ENCODE measurements at places on chromosomes 6 and 20.

- no peak for DNase-seq
Measured at GRCh38 chr20:54208548-54209176, 775 bp downstream of the PFDN4 start.

GRCh38 chr20:6920991-6921613 lies 153.6 kb downstream of the BMP2 start:
- no peak for DNase-seq

GRCh38 chr6:146931214-146931613 lies 273.0 kb upstream of the STXBP5 start:
- no peak for DNase-seq

GRCh38 chr6:31771992-31772358 lies 5.2 kb downstream of the VWA7 start:
- DNase-seq: no peak

GRCh38 chr20:31972471-31973021 lies 4.6 kb downstream of the XKR7 start:
- DNase-seq: no peak

DNA sequence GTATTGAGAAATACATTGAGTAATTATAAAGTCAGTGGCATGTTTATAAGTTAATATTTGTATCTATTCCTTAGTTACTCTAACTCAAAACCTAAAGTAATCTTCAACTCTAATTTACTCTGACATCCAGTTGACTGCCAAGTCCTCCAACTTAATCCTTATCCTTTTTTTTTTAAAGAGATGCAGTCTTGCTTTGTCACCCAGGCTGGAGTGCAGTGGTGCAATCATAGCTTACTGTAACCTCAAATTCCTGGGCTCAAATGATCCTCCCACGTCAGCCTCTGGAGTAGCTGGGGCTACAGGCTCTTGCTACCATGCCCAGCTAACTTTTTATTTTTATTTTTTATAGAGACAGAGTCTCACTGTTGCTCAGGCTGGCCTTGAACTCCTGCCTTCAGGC lies 24.4 kb downstream of the PTPN1 start:
- DNase-seq: no peak

GRCh38 chr20:56945901-56946300 lies 316.8 kb downstream of the TFAP2C start:
- no peak for DNase-seq

DNA sequence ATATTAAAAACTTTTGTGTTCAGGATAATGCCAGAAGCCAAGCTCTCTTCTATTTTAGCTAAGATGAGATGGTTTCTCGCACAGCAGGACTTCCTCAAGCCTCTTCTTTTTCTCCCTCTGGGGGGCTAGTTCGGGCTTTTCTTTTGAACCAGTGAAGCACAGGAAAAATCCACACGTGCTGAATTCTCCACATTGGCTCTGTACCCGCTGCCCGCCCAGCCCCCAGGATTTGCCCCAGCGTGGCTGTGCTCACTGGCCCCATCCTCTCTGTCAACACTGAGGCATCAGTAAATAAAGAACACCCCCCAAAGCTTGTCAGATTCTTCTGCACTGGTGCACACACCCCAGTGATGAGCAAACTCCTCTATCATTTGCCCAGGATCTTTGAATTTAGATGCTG lies 232.8 kb downstream of the ZNF217 start:
- no peak for DNase-seq

DNA sequence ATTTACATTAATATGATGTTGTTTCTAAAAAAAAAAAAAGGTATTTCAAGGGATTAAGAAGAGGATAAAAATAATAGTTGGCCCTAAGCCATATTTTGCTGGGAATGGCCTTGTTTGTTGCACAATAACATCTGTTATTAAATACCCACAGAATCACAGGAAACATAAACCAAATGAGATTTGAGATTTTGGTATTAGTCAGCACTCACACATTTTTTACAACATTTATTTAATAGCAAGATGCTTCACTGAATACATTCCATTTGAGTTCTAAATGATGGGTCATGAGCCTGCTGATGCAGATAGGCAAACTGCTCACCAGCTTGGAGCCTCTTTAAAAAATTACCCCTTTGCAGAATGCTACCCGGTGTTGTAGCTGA lies 92.9 kb upstream of the ENPP5 start:
- no peak for DNase-seq

DNA sequence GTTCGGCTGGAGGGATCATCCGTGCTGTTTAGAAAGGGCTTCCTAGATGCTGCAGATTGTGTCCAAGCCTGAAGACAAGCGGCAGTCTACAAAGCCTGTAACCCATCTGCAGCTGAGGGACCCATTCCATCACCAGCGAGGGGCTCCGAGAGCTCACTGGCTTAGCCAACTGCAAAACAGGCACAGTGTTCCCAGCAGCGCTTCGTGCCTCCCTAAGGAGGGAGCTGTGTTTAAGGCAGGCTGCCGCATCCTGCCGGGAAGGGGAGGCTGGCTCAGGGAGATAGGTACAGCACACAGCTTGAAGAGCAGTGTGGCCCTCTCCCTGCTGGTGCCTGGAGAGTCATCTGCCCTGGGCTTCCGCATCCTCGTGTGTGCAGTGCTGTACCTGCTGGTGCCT lies 32.4 kb downstream of the DUSP22 start:
- DNase-seq: no peak

DNA sequence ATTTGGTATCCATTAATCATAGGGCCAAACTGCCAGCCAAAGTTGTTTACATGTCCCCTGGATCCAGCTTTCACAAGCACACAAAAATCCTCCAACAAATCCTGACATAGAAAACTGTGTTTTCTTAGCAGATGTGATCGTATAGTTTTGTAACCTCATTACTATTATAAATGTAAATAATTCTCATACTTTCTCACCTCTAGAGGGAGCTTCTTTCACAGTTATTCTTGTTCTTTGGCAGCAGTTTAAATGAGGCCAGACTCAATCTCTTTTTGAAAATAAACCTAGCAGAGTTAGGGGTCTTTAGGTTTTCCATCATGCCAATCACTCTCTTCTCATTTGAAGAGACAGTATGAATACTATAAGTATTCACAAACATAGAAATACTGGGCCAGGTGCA lies 17.0 kb upstream of the ZNF318 start:
- no peak for DNase-seq

DNA sequence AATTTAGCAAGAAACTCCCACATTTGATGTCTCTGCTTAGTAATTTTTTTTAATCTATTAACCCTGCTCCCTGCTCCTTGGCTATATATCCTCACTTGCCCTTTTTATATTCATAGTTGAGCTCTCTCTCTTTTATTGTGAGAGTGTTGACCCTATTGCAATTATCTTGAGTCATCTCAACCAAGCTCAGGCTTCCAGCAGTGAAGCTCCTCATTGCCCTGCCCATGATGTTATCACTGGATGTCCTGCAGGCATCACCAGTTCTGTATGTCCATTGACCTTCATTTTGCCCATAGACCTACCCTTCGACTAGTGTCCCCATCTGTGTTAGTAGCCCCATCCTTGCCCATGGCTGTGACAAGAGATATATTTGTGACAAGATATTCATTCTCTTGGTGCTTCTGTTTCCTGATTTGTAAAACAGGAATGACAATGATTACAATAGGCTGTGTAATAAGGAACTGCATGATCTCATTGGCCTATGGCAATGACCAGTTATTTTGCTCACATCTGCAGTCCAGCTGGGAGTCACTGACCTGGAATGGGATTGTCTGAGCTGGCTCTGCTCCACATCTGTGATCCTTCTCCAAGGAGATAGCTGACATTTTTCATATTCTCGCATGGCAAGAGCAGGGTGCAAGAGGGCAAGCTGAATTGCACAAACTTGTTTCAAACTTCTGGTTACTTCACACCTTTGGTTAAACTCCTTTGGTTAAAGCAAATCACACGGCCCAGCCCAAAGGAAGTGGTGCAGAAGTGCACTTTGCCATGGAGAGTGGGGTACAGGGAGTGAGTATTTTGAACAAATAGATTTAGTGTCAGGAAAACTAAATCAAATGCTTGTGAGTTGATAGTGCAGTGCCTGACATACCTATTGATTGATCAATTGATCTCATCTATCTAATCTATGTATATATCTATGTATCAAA lies 47.7 kb upstream of the CST5 start:
- DNase-seq: no peak

- no peak for DNase-seq
Measured at GRCh38 chr6:1609041-1609647, 571 bp upstream of the FOXC1 start.
